GM12892 (cell line): ENCODE measurements at places on chromosomes 13 and 19.
A peak's percentile ranks its signal among the peaks of the same experiment; 100 is the strongest.

GRCh38 chr19:50475736-50476223, 527 bp upstream of the EMC10 start:
- no peak for DNase-seq

DNA sequence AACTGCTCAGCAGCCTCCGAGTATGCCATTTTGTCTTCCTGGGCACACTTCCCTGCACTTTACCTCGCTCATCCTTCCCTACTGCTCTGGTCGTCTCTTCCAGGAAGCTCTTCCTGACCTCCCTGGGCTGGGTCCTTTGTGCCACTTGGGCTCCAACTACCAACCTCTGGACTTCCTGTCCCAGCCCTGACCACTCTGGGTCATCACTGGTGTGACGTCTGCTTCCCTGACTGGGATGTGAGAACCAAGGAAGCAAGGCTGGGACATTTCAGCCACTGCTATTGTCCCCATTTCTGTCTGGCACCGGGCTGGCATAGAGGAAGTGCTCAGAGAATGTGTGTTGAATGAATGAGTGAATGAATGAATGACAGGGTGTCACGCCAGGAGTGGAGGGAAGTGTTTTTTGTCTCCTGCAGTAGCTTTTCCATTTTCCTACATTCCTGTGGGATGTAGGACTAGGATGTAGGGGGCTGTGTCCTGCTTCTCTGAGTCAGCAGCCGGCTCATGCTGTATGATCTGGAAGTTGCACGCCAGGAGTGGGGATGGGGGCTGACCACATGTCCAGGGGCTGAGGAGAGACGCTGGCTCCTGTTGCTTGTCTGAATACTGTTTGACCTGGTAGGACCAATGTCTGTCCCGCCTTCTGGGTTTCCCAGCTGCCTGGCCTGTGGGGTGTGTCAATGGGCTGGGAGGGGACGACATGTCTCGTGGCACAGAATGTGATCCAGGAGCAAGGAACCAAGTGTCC, 14.7 kb downstream of the NOVA2 start:
- no peak for DNase-seq

GRCh38 chr19:51564791-51565190, 6.3 kb upstream of the ZNF175 start:
- DNase-seq: no peak

DNA sequence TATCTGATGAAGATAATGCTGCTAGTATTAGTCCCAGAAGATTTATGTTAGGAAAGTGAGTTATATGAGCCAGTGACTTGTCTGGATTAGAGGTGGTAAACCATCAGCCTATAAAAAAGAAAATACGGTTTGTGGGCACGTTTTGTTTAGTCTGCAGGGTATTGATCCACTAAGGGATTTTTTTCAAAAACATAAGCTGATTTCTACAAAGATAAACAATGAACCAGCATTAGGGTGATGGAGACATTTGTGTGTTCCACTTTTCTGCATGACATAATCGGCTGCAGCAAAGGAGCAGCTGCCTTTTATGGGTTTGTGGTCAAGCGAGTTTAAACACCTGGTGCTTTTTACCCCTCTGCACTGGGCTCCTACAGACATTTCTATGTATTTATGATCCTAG, 836.4 kb upstream of the GPC6 start:
- DNase-seq: no peak

DNA sequence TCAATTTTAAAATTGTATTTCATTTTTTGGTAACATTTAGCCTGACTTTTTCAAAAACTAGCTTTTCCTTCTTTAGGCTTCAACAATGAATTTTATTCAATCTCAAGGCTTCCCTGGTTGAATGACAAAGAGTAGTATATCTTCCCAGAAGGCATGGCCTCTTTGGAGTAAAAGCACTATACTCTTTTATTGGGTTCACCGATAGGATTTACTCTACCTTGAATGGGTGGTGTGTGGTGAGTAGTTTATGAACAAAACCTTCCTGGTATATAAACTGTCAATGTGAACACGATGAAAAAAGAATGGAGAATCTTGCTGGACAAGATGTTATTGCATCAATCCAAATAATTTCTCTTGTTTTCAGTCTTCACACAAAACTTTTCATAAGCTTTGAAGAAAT, 167.7 kb downstream of the DACH1 start:
- no peak for DNase-seq

GRCh38 chr13:32047088-32047487, 15.5 kb downstream of the FRY start:
- no peak for DNase-seq

DNA sequence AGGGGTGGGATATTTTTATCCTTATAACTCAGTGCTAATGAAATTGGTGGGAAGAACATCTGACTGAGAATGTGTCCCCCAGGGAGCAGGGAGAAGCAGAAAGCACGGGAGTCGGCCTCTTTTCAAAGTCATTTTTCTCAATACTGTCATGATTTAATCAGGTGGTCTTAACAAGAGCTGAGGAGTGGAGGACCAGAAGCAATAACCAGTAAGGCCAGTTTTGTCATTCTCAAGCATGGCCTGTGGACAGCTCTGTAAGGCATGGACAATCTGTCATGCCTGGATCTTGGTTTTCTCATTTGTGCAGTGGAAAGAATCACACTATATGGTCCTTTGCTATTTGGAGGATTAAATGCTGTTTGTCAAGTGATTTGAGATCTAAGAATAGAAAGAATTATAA, 99.7 kb downstream of the TNFSF11 start:
- no peak for DNase-seq

GRCh38 chr19:39310558-39311311, 9.9 kb downstream of the LRFN1 start:
- DNase-seq: no peak

- DNase-seq: no peak
These were observed 414.1 kb downstream of the TSHZ3 start for GRCh38 chr19:30935146-30935545.

DNA sequence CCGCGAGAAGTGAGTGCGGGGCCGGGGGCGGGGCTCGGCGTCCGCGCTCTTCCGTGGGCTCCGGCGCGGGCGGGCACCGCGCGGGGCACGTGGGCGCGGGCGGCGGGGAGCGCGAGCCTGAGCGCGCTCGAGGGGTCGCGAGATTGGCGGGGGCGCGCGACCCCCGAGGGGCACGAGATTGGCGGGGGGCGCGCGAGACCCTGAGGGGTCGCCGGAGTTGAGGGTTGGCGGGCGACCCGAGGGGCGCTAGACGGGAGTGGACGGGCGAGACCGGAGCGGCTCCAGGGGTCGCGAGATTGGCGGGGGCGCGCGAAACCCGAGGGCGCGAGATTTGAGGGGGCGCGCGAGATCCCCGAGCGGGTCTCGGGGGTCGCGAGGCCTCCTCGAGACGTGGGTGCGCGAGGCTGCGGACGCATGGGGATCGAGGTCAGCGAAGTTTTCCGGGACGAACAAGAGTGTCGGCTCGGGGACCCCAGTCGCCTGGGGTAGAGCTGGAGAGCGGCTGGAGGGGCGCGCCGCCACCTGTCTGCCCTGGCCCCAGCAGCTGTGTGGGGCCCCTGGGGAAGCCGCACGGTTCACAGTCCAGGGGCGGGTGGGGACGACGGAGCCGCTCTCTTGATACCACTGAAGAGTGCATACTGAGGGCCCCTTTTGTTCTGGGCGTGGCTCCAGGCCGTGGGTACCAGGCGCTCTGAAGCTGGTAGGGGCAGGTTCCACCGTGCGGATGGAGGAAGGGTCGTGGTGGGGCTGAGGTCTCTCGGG, 682 bp downstream of the SSBP4 start:
- no peak for DNase-seq

GRCh38 chr19:48718711-48719231, 754 bp downstream of the MAMSTR start:
- no peak for DNase-seq

GRCh38 chr13:111184458-111185401, 69.6 kb downstream of the ARHGEF7 start:
- DNase-seq: peak; percentile 58

DNA sequence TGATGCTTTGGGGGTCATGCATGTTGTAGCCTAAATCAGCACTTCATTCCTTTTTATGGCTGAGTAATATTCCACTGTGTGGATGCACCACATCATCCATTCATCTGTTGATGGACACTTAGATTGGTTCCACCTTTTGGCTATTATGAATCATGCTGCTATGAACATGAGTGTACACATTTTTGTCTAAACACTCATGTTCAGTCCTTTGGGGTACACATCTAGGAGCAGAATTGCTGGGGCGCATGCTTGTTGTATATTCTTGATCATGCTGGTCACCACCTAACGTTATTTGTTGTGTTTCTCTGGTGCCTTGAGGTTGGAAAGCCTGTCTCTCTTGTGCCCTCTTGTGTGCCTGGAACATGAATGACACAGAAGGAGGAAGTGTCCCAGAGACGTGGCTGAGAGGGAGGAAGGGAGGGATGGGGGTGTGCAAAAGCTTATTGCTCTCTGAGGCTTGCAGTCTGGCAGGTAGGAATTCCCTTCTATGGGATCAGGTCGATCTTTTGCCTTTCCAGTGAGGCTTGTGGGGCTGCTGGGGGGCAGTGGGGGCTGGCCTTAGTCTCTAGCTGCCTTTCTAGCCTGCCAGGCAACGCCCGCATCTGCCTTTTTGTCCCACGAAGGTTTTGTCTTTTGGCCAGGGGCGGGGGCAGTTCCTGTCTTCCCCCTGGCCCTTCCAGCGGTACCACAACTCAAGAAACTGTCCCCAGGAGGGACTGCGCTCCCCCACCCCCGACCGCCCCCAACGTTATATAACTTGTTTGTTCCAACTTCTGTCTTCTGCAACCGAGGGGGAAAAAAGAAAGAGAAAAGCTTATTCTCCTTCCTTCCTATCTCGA, 7.6 kb downstream of the KLHL26 start:
- DNase-seq: no peak

DNA sequence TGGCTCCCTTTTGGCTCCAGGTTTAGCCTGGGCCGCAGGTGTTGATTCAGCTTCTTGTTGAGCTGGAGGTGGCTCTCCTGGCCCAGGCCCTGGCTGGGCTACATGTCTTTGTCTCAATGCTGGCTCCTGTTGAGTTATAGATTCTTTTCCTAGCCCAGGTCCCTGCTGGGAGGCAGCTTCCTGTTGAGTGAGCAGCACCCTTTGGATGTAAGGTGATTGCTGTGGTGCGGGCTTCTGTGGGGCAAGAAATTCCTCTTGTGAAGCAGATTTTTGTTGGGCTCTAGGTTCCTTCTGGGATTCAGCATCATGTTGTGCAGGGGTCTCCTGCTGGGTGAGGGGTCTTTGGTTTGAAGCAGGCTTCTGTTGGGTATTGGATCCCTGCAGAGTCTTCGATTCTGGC, 545 bp downstream of the LIPE start:
- DNase-seq: no peak

- DNase-seq: no peak
These were observed 16.5 kb upstream of the FOSB start for GRCh38 chr19:45451131-45451849.

GRCh38 chr13:32503727-32504126, 34.9 kb downstream of the N4BP2L2 start:
- DNase-seq: no peak

DNA sequence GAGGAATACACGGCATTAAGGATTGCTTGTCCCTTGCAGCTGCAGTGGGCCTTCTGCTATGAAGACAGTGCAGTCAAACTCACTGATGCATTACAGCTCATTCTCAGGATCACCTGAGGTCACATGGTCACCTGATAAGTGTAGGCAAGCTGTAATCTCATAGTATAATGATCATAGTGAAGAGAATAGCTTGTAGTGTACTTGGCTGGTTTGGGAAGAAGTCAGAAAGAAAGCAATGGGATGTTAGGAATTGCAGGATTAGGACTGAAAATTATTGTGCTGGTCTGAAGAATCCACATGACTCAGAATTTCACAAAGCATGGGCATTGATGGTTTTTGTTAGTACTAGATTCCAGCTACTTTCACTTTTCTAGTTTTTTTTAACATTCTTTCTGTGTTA, 76.7 kb downstream of the MBNL2 start:
- no peak for DNase-seq

GRCh38 chr13:94312511-94313216, 166.8 kb downstream of the DCT start:
- no peak for DNase-seq

DNA sequence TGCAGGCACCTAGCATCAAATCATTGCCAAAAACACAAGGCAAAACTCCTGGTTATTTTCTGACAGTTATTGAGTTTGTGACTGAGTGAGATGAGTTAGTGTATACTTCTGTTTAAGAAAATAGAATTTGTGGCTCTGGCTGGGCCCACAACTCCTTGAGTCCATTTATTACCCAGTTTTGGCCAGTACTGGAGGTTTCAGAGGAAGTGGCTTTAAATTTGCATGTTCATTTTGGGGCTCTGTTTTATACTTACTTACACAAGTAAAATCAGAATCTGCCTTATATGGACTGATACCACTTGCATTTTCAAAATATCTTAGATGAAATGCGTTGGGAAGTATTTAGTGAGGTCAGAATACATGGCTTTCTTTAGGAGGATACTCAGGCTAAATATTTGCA, 29.0 kb downstream of the TNFSF11 start:
- DNase-seq: peak; percentile 9

DNA sequence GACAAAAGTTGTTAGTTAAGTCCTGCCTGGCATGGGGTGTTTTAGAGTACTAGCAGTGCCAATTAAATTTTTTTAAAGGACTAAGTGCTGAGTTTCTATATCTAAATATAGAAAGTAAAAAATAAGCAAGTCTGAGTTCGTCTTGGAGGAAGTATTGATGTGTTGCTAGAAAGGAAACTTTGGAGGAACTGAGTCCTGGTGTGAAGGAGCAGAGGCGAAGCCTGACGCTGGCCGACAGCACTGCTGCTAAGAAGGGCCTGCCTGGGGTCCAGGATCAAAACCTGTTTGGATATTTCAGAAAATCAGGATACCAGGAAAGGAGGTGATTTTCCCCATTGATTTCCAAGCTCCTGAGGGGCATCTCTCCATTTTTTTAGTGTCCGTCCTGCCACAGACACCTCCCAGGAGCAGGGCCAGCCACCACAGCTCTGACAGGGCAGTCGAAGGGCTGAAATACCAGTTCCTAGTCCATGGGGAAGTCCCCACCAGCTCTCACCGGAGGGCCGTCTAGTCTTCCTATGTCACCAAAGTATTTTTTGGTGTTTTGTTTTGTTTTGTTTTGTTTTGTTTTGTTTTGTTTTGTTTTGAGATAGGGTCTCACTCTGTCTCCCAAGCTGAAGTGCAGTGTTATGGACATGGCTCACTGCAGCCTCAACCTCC, 38.2 kb upstream of the NPAS1 start:
- no peak for DNase-seq

- DNase-seq: no peak
These were observed 13.3 kb upstream of the ACP7 start for GRCh38 chr19:39070888-39071287.

- no peak for DNase-seq
These were observed 2.0 kb downstream of the FGF22 start for GRCh38 chr19:641702-642101.
